CD4-positive, alpha-beta T cell treated with Interleukin-4 for 4 hours (primary cell): ENCODE measurements at places on chromosomes 6 and 20.

DNA sequence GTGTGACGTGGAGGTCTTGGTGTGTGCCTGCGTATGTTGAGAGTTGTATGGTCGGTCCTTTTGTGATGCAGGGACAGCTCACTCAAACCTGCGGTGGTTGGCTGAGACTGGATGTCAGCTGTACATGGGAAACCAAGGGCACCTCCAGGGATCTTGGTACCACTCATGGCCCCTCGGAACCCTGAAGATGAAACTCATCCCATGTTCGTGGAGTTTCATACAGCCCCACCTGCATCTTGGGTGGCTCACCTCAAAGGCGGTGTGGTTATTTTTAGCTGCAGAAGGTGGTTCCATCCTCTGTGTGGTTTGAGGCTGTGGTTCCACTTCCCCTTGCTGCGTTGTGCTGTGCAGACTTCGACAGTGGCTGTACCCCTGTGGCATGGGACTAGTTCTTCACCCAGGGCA lies 52.6 kb upstream of the SLC22A1 start:
- peak; percentile 27 for DNase-seq

DNA sequence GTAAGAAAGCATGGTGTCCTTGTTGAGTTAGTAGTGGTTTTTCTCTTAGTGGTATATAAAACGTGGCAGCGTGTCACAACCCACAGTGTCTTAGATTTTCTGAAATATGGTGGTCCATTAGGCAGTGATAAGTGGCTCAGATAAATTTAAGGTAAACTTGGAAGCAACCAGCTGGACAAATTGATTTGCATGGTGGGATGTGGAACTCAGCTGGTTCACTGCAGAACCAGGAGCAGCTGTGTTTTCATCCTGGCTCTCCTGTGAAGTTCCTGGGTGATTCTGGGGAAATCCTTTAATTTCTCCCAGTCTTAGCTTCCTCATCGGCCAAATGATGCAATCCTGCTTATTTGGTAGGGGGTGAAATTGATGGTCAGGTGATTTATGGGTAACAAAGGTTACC lies 32.9 kb upstream of the EEF1E1 start:
- DNase-seq = no peak

DNA sequence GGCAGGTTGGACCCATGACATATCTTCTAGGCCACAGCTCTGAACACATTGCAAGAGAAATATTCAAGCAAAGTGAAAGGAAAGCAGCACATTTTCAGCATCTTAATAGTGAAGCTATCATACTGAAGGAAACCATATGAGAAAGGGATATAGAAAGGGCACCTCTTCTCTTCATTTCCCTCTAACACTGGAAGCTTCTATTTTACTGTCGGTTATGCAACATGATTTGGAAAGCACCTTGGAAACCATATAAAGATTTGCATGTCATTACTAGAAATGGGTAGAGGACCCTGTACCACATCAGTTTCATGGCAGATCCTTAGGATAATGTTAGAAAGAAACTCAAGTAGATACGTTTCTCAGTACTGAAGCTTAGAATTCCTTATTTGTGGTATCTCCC lies 70.5 kb upstream of the HMGN3 start:
- DNase-seq = no peak

- DNase-seq = no peak
These were observed 9.5 kb upstream of the CDC5L start for GRCh38 chr6:44377971-44378370.

GRCh38 chr20:42846784-42847490 lies 342.8 kb downstream of the PTPRT start:
- DNase-seq = no peak

- no peak for DNase-seq
These were observed 252.4 kb upstream of the TAB2 start for GRCh38 chr6:149065121-149065520.
